ENCODE measurements at places on chromosomes 12 and 14. TPM values are rescaled to one million over a fixed set of nuclear protein-coding genes. Genes with fewer than 3 reads are reported as not detected.

- no peak for DNase-seq
Observed at GRCh38 chr12:112433551-112433950, 14.8 kb downstream of the PTPN11 start.

- DNase-seq = no peak
Observed at GRCh38 chr12:54429014-54429471, 10.0 kb upstream of the ITGA5 start.

DNA sequence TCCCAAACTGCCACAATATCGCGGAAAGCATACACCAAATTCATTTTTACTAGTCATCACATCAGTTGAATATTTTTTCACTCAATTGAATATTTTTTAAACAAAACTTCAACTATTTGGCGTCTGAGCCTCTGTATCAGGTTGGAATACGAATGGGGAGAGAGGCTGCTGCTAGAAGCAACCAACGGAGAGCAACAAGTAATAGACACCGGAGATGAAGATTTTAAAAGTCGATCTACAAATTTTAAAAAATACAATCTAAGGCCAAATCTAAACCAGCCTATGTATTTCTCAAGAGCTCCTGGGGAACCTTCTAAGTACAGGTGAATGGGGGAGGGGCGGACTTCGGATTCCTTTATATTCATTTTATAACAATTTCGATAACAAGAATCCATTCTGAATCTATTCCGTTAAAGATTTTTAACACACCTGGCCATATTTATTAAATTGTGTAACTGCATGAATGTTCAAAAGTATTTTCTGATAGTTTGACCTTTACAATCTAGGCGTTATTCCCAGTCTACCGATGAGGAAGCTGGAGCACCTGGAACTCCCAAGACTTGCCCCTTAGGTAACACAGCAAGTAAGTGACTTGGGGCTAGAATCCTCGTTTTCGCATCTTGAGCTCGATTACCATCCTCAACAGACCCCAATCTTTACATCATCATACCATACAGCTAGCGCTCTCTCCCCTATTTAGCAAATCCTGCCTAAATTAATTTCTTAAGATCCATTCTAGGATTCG lies 1.2 kb downstream of the GNPNAT1 start:
- no peak for DNase-seq

- DNase-seq = peak; percentile 11
Observed at GRCh38 chr12:46342562-46343033, 30.0 kb downstream of the SLC38A2 start.

DNA sequence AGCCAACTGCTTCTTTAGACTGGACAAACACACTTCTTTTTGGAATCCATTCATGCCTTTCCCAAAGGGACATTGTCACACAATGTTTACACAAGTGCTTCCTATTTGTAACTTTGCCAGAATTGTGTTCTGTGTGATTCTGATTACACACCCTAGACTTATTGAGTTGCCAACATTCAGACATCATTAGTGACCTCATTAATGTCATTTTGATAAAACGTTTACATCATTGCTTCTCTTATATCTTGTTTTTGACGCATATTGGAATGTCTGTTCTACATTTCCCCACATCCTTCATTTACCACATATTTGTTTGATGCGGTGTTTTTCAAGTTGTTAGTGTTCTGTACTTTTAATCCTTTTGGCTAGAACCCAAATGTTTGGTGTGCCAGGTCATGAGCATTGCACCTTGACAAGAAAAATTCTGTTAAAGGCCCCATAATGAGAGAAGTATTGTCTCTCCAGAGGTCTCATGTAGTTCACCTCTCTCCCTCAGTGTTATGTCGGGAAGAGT lies 305.5 kb downstream of the AEBP2 start:
- DNase-seq = no peak

DNA sequence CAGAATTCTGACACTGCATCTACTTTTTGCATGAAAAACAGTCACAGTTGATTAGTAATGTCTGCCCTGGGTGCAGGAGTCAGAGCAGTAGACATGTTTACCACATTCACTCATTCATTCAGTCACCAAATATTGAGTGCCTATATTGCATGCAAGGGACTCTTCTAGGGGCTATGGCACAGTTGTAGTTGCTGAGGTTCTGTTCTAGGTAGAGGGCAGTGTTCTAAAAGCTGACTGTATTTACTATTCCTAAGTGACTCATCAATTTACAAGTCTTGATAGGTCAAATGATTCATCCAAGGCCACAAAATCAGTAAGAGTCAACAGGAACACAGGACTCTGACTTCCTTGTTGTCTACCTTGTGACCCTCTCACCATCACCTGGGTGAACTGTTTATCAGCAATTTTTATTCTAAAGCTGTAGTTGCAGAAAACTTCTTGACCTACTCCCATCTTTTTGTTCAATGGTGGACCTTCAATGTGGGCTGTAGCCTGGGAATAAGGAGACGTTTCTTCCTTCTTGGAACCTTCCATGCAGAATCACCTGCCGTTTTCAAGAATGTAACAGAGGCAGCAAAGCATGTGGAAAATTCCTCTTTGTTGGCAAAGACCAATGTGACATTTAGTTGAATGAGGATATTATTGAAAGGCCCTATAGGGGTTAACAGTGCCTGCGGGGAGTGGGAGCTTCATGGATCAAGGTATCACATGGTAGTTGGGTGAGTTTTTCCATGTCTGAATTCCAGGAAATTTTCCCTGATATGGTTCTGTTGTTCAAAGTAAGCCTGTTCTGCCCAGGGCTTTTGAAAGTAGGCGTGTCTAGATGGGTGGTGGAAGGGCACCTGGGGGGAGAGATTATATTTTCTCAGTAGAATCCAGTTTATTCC lies 223.2 kb downstream of the KTN1 start:
- DNase-seq = no peak

GRCh38 chr12:109264095-109264942 lies 44.8 kb downstream of the FOXN4 start:
- no peak for DNase-seq

GRCh38 chr14:101073598-101073965 lies 170.1 kb upstream of the RTL1 start:
- no peak for DNase-seq

DNA sequence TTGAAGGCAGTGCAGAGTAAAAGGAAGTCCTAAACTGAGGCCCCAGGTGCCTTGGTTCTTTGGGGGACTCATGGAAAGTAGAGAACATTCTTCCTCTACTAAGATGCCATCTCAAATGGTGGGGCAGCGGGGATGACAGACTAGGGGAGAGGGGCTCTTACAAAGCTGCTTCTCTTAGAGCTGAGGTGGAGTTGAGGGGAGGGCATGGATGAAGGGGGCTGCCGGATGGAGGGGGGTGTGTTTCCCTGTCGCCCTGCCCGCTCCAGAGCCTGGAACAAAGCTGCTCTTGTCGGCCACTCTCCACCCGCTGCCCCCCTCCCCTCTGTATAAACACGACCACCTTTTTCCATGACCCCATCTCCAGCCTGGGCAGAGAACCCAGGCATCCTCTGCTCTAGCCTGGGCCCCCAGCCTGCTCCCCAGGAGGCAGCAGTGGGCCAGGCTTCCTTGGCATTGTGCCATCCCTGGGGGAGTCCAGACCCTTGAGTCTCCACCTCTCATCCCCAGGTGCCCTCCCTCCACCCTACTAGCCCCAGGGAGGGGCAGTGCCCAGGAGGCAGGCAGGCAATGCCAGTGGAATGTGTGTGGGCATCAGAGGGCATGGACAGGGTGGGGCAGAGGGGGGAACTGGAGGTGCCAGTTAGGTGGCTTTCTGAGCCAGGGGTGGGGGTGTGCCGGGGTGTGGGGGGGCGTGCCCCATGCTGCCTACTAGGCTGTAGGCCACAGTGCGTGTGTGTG lies 1.7 kb downstream of the RARG start:
- DNase-seq = no peak

KCNJ8 gene
- total RNA-seq = not detected

NT5DC3 gene
- 14.1 TPM for total RNA-seq

COL2A1 gene
- total RNA-seq = not detected

ITFG2 gene
- total RNA-seq = 46.9 TPM

ATP5F1B gene
- 1,118 TPM for total RNA-seq

RSRC2 gene
- 97.3 TPM for total RNA-seq

SLC16A7 gene
- total RNA-seq = 43.9 TPM

TEAD4 gene
- 4.1 TPM for total RNA-seq

Measured in activated T-cell treated with anti-CD3 and anti-CD28 coated beads, Interleukin-2, amount 50 U/mL, for 4 hours (primary cell).